Adipocyte (in vitro differentiated cells): ENCODE measurements at places on chromosomes 5 and 9.
A peak's percentile ranks its signal among the peaks of the same experiment; 100 is the strongest.

GRCh38 chr9:68872026-68872501 is 141.8 kb downstream of the PRKACG start:
- DNase-seq = no peak

DNA sequence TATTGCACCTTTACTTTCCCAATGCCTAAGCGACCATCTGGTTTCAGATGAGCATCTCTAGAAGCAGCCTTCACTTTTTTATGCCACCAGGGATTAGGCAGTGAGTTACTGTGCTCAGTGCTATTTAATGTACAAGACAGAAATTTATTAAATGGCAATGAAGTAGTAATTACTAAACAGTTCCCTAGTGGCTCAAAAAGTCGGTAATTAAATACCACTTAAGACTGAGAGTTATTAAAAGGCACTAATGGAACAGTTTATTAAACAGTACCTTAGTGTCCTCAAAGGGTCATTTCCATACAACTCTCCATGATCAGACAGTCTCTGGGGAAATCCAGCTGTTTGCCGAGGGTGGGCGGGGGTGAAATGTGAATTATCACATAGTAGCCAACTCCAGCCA is 42.3 kb downstream of the LHFPL2 start:
- DNase-seq = no peak

DNA sequence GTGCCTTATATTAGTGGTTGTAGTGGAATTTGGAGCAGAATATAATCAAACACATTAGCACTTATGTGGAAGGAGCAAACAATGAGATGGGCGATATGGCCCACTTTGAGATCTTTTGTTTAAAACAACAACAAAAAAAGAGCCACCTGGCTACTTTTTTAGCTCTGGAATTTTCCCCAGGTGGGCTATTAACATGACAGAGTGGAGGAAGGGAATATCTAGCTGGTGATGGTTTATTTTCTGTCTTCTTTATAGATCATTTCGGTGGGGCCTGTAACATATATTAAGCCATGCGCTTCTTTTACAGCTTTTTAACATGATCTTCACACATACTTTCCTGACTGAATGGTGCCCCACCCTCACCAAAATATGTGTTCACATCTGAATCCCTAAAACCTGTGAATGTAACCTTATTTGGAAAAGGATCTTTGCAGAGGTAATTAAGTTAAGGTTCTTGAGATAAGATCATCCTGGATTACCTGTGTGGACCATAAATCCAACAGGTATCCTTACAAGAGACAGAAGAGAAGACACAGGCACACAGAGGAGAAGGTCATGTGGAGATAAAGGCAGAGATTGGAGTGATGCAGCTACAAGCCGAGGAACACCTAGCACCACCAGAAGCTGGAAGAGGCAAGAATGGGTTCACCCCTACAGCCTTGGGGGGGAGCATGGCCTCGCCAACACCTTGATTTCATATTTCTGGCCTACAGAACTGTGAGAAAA is 16.6 kb upstream of the ENTREP1 start:
- no peak for DNase-seq

DNA sequence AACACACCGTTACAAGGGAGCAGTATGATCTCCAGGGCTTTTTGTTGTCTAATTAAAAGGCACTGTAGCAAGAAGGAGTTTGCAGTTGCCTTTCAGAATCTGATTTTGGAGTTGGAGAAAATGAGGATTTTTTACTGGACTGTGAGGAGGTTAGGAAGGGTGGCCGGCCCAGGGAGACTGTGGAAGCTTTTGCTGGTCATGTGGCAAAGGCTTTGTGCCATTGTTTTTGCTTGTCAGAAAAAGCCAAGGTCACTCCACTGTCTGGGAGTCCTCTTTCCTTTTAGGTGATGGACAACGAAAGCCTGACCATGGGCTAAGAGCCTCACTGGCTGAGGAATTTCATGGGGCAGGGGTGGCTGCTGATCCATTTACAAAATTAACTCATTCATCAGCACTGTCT is 10.3 kb upstream of the WHRN start:
- no peak for DNase-seq

DNA sequence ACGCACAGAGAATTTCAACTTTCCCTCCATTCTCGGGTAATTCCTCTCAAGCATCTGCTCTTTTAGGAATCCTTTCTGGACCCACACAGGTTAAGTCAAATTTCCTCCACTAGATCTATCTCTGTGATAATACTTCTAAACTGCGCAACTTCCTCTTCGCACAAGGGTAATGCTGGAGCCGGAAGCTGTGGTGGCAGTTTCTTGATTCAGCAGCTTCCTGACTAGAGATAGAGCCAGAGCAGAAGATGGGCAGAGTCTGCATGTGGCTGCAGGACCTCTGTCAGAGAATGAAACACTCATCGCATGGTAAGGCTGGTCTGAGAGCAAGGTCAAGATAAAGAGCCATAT is 11.1 kb upstream of the CDC42SE2 start:
- DNase-seq = no peak

DNA sequence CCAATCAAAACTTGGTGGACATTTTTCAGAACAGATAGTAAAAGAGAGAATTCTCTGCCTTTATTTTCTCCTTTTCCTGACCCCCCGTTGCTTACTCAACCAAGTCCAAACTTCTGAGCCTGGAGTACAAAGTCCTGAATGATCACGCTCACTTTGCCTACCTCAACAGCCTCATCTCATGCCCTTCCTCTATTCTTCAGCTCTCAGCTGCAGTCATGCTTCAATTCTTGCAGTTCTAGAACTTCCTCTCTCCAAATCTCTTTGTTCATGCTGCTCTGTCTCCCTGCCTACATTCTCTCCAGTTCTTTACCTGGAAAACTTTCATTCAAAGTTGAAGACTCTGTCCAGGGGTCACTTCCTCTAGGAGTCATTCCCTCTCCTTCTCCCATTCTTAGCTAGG is 398.5 kb upstream of the SLC24A2 start:
- DNase-seq = no peak

DNA sequence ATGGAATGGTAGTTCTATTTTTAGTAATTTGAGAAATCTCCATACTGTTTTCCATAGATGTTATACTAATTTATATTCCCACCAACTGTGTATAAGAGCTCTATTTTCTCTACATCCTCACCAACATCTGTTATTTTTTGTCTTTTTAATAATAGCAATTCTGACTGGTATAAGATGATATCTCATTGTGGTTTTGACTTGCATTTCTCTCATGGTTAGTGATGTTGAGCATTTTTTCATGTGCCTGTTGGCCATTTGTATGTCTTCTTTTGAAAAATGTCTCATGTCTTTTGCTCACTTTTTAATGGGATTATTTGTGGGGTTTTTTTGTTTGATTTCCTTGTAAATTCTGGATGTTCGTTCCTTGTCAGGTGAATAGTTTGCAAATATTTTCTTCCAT is 154.4 kb downstream of the ZSWIM6 start:
- no peak for DNase-seq

GRCh38 chr5:154117050-154117449 is 73.5 kb upstream of the GALNT10 start:
- DNase-seq = no peak

DNA sequence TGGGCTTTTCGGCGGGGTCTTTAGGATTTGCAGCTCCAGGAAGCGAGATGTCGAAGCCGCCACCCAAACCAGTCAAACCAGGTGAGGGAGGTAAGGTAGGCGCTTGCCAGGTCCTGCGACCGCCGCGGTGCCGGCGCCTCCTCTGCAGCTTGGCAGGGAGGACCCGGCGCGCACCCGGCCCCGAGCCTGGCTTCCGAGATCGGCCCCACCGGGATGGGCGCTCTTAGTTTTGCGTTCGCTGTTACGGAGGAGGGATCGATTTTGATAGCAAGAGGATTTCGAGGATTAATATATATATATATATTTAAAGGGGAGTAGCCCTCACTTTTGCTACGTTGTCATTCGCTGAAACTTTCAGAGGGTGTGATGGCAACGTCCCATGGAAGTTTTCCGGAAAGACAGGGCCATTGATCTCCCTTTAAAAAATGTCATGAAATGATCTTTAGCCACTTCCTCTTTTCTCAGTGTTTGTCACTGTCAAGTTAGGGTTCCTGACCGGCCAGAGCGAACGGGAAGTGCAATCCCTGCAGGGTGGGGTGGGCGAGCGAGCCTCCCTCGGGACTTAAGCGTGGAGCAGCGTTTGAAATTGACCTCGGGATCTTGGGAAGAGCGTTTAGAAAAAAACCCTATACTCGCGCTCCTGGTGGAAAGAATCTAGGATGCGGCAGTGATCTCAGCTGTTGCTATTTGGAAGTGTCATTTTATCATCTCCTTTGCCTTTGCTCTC is 495 bp downstream of the OSTF1 start:
- DNase-seq = peak; percentile 82

DNA sequence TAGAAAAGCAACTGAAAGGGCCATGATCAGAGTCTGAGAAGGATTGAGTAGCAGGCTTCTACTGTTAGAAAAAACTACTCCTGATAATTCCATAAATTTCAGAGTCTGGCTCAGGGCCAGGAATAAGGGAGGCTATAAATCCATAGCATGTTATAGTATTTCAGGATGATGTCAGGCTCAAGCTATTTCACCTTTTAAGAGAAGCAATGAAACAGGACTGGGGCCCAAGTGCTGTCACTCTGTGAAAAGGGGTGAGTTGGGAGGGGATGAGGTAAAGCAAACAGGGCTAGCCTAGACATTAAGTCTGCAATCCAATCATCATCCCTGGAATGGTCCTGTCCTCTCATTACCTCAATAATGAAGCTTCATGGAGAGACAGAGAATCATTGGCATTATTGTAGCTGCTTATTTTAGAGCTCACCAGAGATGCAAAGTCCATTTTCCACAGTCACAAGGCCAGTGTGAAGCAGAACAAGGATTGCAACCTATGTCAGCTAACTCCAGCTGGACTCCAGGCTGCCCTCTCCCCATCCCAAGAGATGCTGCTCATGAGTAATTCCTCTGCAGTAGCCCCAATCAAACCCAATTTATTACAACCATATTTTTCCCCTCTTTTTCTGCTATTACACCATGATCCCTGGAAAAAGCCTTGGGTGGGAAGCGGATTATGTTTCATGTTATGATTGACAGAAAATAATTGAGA is 56.0 kb downstream of the PAPPA start:
- peak; percentile 49 for DNase-seq

- DNase-seq = peak; percentile 13
Measured at GRCh38 chr5:102223542-102224477, 72.3 kb downstream of the SLCO4C1 start.

GRCh38 chr9:17882688-17883594 is 304.1 kb downstream of the SH3GL2 start:
- DNase-seq = no peak

DNA sequence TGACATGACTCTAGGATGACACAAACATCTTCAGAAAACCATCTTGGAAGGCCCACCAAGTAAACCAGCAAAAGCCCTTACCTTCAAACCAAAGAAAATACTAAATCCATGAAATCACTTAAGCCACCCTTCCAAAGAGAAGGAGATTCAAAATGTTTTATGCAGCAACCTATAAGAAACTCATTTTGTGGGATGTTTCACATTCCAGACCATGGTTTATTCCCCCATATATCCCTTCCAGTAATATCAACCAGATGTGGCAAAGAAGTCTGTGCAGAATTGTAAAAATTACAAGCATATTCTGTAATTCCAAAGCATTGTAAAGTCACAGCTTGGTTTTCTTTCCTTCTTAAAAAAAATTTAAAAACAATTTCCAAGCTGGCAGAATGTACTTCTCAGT is 117.4 kb downstream of the SLIT3 start:
- peak; percentile 85 for DNase-seq

DNA sequence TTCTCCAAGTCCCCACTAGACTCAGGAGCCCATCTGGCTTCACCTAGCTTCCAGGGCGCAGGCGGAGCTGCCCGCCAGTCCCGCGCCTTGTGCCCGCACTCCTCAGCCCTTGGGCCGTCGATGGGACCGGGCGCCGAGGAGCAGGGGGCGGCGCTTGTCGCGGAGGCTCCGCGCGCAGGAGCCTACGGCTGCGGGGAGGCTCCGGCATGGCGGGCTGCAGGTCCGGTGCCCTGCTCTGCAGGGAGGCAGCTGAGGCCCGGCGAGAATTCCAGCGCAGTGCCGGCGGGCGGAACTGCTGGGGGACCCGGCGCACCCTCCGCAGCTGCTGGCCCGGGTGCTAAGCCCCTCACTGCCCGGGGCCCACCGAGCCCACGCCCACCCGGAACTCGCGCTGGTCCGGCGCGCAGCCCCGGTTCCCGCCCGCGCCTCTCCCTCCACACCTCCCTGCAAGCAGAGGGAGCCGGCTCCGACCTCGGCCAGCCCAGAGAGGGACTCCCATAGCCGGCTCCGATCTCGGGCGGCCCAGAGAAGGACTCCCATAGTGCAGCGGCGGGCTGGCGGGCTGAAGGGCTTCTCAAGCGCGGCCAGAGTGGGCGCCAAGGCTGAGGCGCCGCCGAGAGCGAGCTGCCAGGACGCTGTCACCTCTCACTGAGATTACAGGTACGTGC is 78.1 kb upstream of the PJA2 start:
- no peak for DNase-seq

DNA sequence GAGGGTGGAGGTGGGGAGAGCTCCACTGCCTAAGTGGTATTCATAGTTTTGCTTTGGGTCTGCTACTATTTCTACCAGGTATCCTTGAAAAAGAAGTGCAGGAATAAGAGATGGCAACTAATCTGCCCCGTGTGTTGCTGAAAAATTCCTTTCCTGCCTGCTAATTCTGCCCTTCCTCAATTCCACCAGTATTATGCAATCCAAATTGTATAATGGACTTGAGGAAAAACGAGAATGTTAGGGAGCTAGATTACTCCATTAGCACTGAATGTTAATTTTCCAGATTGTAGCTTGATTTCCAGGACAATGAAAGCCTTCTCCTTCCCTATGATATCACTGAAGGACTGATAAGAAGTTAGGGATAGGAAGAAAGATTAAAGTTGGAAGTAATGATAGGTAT is 16.9 kb downstream of the ADAM19 start:
- DNase-seq = no peak

GRCh38 chr9:17795744-17796143 is 216.9 kb downstream of the SH3GL2 start:
- DNase-seq = no peak

DNA sequence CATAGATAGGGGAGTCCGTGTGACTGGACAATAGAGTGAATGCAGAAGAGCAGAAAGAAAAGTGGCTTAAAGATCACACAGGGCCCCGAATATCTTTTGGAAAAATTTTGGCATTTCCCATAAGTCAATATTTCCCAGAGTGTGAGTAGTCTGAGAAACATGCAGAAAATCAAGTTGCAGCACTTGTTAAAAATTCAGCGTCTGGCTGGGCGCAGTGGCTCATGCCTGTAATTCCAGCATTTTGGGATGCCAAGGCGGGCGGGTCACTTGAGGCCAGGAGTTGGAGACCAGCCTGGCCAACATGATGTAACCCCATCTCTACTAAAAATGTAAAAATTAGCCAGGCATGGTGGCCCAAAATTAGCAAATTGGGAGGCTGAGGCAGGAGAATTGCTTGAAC is 227.0 kb downstream of the DRD1 start:
- DNase-seq = peak; percentile 3

- DNase-seq = peak; percentile 64
Measured at GRCh38 chr5:35656721-35657120, 39.1 kb downstream of the SPEF2 start.

DNA sequence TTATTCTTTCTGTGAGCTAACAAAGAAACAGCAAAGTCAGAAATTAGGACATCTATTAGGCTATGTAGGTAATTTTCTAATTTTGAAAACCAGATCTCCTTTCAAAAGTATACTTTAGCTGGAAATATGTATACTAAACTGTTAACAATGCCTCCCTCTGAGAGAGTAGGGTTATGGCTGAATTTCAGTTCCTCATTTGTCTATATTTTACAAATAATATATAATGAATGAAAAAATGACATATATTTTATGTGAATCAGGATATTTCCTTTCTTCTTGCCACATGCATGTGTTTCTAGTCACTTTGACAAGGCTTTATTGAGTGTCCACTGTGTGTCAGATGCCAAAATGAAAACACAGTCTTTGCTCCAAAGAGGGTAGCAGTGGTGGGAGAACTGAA is 15.4 kb downstream of the HACD4 start:
- DNase-seq = no peak

GRCh38 chr5:16617274-16617968 is 624 bp upstream of the RETREG1 start:
- DNase-seq = no peak
